Endothelial cell of umbilical vein (primary cell): ENCODE measurements at places on chromosomes 6 and 20.

GRCh38 chr6:1865585-1865984 is 255.9 kb downstream of the FOXC1 start:
- DNase-seq: no peak

DNA sequence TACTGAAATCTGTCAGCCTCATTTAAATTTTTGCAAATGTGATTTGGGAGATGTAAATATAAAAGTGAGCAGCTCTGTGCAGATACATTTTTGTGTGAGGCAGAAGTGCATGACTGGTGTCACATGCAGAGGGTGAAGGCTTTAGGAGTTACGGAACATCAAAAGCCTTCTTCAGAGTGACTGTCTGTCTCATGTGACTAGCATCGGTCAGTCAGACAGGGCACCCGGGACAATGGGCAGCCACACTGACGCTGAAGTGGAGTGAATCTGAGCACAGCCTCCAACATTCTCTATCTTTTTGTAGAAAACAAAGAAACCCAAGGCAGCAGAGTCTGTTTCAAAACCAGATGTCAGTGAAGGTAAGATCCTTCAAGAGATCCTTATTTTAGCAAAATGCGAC is 7.9 kb upstream of the FAM209A start:
- DNase-seq: no peak

DNA sequence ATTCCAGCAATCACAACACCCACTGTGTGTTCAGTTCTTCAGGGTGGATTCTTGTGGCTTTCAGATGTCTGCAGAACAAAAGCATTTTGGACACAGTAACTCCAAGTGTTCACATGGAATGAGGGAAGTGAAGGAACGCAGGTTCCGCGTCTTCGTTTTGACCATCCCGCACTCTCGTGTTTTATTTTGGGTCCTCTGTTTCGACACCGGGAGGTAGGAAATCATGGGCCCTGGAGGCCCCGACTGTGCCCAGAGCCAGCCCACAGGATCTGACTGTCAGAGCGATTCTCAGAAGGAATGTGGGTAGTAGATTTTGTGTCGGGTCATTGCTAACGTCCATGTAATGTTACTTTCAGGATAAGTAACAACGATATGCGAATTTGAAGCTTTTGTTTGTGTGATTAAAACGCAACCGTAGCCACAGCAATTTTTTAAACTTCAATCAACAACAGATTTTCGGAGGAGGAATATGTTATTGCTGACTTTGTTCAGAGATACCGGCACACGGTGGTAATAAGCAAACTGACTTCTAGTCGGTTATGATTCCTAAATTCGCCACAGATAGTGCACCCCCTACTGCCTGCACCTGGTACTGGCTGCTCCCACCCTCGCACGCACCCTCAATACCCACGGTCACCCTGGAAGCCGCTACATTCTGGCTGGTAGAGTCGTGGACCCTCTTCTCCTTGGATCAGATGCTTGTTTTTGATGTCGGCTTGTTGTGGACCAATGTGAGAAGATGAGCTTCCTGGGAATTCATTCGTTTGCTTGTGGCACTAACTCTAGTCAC is 10.5 kb downstream of the NPEPL1 start:
- DNase-seq: no peak

DNA sequence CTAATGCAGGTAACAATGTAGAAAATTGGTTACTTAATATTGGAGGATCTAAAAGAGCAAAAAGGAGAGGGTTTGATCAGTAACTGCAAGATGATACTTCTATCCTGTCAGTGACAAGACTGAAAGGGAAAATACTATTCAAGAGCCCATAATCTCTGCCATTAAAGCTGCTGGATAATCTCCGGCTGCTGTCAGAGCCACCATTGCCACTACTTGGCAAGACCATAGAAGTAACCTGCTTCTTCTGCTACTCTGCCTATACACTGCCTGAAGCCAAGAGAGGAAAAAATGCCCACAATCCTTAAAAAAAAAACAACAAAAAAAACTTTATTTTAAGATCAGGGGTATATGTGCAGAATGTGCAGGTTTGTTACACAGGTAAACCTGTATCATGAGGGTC is 386.5 kb upstream of the ID4 start:
- no peak for DNase-seq

GRCh38 chr6:148565930-148566663 is 180.7 kb upstream of the UST start:
- DNase-seq: peak; percentile 93

DNA sequence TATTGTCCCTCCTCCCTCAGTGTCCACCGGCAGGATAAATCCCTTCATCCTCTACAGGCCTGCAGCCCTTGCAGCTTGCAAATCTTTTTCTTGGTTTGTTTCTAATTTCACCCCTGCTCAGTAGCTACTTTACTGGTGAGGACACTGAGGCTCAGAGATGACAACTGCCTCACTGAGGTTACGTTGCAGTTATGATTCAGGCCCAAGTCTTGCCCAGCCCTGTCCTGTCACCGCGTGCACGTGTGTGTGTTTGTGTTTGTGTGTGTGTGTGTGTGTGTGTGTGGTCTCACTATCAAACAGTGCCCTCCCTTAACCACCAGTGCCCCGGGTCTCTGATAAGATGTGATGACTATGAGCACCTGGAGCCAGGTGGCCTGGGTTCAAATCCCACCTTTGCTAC is 21.1 kb downstream of the FAM110A start:
- no peak for DNase-seq

DNA sequence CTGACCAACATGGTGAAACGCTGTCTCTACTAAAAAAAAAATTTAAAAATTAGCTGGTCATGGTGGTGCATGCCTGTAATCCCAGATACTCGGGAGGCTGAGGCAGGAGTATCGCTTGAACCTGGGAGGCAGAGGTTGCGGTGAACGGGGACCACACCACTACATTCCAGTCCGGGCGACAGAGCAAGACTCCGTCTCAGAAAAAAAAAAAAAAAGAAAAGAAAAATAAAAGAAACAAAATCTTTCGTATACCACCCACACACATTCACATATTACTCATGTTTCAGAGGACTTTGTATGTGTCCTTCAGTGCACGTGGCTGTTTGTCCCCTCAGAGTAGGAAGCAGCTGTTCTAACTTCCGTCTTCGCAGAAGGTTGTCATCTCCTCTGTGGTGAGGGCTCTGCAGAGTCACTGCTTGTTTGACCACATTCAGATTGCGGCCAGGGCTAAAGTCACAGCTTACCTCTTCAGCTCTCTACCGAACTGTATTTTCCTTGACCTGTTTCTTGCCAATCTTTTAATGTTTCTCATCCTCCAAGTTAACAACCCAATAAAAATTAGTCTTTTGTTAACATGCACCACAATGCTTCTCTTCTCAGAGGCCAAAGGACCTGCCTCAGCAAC is 36.6 kb upstream of the HIVEP1 start:
- DNase-seq: no peak

DNA sequence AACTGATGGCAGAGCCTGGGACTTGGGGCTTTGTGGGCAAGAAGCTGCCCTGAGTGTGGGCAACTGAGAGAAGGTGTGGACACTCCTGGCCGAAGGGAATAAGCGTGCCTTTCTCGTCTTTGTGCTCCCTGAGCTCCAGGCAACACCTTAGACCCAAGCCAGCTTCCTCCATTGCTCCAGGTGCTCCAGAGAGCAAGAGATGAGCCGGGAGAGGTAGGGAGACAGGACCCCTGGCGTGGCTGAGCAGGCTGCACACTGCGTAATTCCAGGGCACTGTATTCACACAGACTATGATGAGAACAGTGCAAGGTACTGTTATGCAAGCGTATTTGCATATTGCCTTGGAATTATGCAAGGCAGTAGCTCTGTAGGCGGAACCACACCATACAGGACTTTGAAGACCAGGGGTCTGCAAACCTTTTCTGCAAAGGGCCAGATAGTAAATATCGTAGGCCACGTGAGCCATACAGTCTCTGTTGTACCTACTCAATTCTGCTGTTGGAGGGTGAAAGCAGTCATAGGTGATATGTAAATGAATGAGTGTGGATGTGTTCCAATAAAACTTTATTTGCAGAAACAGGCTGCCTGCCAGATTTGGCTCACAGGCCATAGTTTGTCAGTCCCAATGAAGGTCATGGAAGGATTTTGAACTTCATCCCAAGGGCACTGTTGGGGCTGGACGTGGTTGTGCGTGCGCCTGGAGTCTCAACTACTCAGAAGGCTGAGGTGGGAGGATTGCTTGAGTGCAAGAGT is 42.1 kb upstream of the FAM83D start:
- DNase-seq: no peak

- no peak for DNase-seq
These were observed 53.6 kb downstream of the ELOVL5 start for GRCh38 chr6:53295176-53295575.

DNA sequence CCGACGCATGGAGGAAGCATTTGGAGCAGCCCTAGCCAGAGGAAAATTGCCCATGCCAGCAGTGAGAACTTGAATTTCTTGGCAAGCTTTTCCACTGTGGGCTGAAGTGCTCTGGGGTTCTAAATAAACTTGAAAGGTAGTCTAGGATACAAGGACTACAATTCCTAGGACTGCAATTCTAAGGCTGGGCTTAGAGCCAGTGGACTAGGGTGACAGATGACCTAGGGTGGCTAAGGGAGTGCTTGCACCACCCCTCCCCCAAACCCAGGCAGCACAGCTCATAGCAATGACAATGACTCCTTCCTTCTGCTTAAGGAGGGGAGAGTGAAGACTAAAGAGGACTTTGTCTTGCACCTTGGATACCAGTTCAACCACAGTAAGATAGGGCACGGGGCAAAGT is 122.3 kb downstream of the THBS2 start:
- DNase-seq: no peak

DNA sequence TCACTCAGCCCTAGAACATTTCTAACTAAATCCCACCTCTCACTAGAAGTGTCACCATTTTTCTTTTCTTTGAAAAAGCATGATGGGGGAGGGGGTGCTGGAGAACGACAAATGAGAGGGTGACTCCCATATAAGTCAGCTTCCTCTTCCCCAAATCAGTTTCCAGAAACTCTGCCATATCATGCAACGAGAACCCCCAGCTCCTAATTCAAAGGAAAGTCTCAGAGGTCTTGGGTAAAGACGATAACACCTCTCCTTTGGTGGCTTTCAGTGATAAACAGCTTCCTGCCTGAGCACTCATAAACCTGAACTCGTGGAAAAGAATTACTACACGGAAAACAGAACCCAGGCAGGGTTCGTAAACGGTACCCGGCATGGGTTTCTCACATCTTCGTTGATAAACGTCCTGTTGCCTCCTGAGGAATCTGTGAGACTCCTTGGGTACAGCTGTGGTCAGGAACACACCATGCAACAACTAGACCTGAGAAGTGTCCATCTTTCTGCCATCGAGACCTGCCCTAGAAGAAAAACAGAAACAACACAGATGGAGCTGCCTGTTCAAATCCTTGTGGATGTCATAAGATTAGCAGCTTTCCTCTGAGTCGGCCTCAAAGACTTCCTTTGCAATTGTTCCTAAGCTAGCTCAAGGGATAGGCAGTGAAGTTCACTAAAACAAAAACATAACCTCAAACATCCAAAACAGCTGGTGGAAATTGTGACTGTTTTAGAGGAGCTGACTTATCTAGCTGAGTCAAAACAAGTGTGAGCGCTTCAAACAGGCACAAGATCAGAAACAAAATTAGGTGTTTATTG is 185.8 kb upstream of the PRDM1 start:
- DNase-seq: peak; percentile 79

DNA sequence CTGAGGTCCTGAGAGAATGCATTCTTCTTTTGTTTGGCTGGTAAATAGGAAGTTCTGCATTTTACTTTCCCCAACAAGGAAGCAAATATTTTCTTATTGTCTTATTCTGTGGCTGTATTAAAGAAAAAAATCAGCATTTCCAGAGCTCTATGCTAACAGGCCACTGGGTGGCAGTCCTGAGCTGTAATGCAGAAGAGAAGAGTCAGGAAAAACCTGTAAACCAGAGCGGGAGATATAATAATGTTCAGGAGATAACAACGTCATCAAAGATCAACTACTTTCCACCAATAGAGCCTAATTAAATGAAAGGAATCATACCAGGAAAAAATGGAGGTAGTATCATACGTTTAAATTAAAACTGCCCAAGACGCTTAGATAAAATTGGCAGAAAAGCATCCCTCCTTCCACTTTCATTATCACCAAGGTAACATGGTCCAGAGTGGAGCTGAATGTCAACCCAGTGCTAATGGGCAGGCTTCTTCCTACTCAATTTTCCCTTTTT is 55.6 kb upstream of the CARMIL1 start:
- DNase-seq: peak; percentile 81

DNA sequence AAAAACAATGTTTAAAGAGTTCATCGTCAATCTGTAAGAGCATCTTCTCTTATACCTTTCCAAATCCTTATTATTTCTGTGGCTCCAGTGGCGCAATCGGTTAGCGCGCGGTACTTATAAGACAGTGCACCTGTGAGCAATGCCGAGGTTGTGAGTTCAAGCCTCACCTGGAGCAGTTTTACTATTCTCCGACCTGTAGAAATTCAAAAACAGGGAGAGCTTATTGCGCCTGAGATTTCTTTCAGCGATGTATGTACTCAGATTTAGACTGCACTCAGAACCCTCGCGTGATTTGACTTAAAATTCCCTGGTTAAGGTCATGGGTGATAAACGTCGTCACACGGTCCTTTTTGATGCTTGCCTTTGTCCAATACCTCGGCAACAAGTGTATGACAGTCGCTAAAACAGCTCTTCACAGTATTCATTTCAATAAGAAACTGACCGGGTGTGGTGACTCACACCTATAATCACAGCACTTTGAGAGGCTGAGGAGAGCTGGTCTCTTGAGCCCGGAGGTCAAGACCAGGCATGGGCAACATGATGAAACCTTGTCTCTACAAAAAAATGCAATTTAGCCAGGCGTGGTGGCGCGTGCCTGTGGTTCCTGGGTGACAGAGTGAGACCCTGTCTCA is 11.9 kb downstream of the GPX5 start:
- no peak for DNase-seq

- no peak for DNase-seq
These were observed 68.0 kb upstream of the HIVEP1 start for GRCh38 chr6:11944111-11944510.
